ENCODE measurements at places on chromosomes 4 and X.

GRCh38 chr4:173573286-173573685 is 43.3 kb upstream of the HAND2 start:
- DNase-seq = no peak

DNA sequence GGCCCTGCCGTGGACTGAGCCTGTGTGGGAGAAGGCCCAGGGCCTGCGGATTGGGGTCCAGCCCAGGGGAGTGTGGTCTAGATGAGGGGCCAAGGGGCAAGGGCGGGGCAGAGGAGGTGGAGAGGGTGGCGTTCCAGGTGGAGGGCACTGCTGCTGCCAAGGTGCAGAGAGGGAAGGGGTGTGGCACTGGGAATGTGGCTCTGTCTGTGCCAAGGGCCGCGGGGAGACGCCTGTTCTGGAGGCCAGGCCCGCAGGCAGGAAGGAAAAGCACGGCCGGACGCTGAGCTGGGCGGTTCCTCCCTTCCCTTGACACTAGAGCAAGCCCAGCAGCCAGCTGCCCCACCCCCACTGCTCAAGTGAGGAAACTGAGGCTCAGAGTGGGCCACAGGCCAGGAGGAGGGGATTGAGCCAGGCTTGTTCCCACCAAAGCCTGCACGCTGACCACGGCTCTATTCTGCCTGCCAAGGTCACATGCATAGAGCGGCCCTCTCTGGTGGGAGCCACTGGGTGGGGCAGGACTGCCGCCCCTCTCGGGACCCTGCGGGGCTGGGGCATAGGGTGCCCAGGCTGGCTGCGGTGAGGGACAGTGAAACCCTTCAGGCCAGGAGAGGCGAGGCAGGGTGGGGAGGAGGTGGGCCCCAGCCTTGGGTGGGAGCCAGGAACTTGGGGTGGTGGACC is 13.0 kb downstream of the SH3BP2 start:
- DNase-seq = no peak

GRCh38 chr4:16032396-16032770 is 51.4 kb downstream of the PROM1 start:
- no peak for DNase-seq

DNA sequence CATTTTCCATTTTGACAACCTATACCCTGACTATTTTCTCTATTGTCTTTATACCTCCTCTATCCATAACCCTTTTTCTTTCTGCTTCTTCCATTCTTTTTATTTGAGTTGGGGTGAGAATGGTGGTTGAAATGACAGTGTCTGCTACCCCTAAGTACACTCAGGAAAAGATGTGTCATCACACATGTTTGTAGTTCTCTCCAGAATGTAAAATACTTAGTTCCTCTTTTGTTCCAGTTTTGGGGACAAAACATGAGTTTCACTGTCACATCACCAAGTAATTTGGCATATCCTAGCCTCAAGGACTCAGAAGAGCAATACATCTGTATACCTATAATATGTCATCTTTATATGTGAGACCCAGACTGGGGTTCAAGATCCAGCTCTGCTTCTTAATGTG is 90.3 kb downstream of the COMMD8 start:
- no peak for DNase-seq

DNA sequence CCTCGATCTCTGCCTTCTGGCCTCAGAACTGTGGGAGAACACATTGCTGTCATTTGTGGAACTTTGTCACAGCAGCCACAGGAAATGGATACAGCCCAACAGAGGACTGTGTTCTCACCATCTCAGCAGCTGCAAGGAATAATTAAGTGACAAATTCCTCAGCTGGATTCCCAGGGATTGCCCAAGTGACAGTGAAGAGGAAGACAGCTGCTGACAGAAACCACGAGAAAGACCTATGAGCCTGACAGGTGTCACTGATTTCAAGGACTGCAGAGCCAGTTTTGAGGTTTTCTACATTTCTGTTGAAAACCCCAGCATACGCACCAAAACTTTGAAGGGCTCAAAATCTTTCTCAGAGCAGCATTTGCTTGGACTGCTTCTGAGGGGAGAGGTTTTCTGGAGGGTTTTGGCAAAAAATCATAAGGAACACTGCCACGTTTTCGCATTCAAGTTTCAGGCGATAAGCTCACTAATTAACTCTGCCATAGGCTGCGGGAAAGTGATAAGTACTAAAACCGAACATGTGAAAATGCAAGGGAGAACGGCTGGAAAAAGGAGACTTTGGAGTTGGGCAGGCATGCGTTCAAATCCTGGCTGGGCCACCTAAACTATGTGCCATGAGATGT is 88.8 kb downstream of the DRD5 start:
- no peak for DNase-seq

DNA sequence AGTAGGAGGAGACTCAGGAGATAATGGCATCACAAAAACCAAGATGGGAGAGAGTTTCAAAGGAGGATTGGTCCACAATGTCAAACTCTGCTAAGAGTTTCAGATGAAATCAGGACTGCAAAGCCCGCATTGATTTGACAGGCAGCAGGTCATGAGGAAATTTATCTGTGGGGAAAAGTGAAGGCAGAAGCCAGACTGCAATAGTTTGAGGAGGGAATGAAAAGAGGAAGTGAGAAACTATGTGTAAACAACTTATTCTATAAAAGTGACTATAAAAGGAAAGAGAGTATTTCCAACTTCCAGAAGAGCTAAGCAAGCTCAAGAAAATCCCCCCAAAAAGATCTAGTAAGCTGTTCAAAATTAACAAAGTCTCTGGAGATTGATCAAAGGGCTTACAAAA is 66.3 kb upstream of the DGKK start:
- DNase-seq = no peak

DNA sequence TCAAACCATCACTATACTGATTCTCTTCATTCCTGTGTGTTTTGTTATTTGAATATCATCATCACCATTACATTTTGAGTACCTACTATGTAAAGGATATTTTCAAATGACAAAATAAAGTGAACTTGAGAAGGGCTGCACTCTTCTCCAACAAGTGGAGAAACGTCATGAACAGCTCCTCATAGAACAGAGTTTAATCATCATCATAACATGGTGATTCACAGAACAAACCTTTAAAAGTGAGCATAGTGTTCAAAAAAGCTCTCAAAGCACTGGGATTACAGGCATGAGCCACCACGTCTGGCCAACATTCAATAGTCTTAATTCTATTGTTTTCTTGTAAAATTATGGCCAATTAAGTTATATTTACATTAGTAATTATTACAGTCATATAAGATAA is 993.9 kb downstream of the PDHA2 start:
- no peak for DNase-seq

DNA sequence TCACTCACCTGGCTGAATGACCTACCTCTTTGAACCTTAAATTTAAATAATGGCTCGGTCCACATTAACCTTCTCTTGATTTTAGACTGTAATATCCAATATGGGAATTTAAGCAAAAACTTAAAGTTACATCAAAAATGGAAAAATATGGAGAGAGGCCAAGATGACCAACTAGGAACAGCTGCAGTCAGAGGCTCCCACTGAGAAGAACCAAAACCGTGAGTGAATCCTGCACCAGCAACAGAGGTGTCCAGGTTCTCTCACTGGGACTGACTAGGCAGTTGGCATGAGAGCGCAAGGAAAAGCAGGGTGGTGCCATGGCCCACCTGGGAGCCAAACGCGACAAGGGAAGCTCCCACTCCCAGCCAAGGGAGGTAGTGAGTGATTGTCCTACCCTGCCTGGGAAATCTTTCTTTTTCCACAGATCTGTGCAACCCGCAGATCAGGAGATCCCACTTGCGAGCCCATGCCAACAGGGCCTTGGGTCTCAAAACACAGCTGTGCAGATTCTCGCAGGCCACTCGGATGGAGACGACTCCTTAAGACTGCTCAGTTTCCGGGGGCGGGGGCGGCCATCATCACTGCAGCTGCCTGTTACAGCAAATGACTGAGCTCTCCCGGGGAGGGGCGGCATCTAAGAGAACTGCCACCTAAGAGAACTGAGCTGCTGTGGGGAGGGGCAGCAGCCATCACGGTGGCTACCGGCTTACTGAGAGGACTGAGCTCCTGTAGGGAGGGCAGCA is 343.4 kb downstream of the DMD start:
- DNase-seq = no peak

- no peak for DNase-seq
Measured at GRCh38 chr4:183402771-183403170, 41.7 kb upstream of the CDKN2AIP start.

DNA sequence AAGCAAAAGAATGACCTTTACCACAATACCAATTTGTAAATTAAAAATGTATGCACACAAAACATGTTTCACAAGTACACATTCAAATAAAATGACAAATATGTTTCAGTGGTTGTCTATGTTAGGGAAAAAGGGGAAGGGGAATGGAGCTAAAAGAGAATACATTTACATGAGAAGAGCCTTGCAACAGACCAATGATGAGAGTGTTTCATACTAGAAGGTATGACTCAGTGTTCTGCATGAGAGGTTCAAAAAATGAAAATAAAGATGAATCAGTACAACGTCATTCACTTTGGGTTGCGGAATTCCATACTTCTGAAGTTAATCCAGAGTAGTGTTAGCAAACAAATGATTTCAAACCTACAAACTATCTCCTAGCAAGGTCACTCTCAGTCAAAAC is 51.7 kb downstream of the RPGR start:
- DNase-seq = peak; percentile 49

DNA sequence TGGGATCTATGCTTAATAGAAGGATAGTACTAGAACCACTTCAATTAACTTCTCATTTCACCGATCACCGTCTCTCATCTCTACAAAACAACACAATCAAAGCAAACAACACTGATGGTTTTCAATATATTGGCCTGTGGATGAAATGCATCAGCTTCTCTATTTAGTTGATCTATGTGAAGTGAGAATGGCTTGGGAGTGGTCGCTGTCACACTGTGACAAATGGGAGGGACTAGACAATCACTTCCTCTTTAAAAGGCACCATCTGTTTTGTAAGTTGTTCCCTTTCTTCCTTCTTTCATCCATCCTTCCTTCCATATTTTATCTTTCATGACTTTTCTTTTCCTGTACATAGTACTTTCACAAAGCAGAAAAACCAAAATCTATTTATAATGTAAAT is 23.9 kb upstream of the NWD2 start:
- DNase-seq = no peak

DNA sequence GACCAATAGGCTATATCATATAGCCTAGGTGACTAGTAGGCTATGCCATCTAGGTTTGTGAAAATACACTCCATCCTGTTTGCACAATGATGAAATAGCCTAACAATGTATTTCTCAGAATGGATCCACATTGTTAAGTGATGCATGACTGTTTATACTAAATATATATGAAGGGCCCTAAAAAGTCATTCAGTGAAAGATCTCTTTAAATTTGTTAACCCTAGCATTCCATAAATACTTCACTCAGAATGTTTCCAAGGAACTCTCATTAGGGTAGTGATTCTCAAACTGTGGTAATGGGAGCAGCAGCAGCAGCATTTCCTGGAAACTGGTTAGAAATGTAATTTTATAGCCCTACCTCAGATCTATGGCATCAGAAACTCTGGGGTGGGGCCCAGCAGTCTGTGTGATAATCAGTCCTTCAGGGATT is 74.9 kb downstream of the PRRG1 start:
- DNase-seq = no peak

- peak; percentile 32 for DNase-seq
Measured at GRCh38 chrX:18873189-18873791, 110.6 kb downstream of the PHKA2 start.

- DNase-seq = no peak
Measured at GRCh38 chr4:72809208-72809607, 240.2 kb upstream of the ADAMTS3 start.

GRCh38 chrX:66680451-66680850 is 41.6 kb upstream of the EDA2R start:
- DNase-seq = no peak

DNA sequence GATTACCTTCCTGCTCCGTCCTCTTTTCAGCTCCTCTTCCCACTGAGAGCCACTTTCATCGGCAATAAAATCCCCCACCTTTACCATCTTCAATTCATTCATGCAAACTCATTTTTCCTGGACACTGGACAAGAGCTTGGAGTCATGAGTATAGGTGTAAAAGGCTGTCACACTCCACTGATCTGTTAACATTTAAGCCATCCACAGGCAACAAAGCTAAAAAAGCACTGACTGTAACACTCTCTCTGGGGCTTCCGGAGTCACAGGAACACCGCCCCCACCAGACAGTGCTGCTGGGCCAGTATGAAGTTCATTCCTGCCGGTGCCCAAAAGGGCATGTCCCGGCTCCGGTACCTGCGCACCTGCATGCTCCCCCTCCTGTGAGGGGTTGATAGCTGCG is 38.5 kb downstream of the MAGEB5 start:
- no peak for DNase-seq

- no peak for DNase-seq
Measured at GRCh38 chr4:62302710-62303109, 1102.6 kb downstream of the ADGRL3 start.

DNA sequence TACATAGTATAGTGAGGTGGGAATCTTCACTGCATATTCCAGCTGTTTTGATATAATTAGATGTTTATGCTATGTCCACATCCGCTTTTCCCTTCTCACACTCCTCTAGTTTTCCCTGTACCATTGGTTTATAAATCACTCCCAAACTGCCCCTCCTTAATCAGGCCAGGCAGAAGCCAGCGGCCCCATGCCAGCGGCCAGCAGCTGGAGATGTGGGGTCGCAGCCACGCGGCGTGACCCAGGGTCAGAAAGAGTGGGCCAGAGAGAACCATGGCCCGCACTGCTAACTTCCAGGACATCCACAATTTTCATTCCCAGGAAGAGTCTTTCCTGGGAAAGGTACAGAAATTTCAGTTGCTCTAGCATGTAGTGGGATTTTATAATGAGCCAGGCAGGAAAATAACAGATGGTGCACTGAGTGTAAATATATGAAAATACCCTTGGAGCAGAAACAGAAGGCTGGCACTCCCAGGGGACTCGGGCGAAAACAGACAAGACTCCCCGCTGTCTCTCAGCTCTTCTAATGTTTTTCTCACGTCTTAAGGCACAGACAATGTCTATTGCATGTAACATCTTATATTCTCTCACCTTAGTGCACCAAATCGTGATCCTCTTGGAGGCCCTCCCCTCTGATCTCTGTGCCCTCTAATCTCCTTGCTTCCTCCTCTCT is 145.9 kb upstream of the ZFP42 start:
- DNase-seq = no peak

DNA sequence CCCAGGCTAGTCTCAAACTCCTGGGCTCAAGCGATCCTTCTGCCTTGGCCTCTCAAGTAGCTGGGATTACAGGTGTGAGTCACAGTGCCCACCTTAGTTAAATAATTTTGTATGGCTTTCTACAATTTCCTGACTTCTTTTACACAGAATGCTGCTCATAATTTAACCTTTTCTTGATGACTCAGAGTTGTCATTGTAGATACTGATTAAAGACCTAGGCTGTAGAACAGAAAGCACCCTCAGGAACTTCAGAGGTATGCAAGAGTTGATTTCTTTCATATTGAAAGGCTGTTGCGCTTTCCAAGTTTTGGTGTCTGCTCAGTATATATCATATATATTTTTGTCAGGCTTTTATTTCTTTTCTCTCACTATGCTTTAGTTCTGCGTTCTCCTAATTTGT is 21.1 kb upstream of the GPR34 start:
- DNase-seq = no peak

- DNase-seq = peak; percentile 49
Measured at GRCh38 chr4:33709247-33709646, 2535.1 kb downstream of the ARAP2 start.

Data from AG09309 (cell line).